Jurkat, Clone E6-1 (cell line): ENCODE measurements at places on chromosomes 5 and 9.
A peak's percentile ranks its signal among the peaks of the same experiment; 100 is the strongest.

DNA sequence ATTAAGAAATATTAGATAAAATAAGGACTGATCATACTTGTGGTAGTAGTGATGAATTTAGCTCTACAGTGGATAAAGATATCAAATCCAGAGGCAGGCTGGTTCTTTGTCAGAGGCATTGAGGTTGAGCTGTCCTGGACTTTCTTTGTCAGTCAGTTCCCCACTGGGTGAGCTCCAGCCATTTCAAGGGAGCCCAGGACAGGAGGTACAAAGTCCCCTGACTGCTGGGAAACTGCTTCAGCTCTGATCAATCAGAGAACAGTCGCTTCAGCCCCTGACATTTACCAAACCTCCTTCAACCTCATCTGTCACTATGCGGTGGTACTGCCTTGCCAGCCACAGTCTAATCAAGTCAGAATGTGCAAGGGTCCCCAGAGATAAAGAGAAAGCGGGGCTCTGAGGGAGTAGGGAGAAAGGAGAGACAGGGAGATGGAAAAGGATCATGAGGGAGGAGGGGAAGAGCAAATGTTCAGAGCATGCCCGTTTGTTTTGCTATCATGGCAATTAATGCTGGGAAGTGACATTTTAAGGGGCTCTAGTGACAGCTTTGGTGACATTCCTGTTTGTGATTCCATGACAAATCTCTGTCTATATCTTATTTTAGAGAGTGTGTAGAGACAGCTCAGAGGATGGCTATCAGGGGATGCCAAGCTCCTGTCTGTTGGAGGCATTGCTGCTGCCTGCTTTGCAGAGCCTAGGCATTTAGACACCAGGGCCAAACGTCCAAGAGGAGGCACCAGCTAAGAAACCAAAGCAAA is 223.2 kb downstream of the ASTN2 start:
- DNase-seq: no peak

DNA sequence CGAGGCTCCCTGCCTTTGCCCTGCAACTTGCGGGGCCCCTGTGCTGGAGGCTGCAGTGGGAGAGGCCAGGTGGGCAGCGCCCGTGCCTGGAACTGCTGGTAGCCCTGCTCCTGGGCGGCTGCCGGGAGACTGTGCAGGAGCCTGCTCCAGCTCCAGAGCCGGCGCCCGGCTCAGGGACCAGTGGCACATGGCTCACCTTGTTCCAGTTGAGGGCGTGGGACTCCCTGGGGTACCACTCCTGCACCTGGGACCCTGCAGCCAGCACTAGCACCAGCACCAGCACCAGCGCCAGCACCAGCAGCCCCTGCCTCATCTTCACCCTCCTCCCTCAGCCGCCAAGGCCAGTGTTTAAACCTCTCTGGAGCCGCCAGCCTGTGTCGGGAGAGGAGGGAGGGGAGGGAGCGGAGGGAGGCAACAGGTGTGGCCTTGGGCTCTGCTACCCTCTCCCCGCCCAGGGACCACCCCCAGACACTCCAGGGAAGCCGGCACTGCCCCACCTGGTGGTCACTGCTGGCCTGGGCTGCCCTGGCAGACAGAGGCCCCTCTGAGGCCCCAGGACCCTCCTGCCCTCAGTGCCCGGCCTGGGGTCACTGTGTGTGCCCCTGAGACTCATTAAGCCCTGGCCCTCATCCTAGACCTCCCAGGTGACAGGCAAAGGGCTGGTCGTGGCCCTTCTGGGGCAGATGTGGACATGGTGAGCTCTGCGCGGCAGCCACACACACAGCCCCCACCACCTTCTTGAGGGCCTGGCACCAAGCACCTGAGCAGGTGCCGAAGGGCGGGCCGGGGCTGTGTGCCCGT is at the start of gene LCN10:
Gene LCN10 (minus strand): TSS at position 350 of the 801 bp plus-strand sequence. CDS start 37 bp downstream, at position 313.
- no peak for DNase-seq

GRCh38 chr5:88875341-88876234 is 7.4 kb downstream of the MEF2C start:
- DNase-seq: no peak

GRCh38 chr9:23554686-23555085 is 271.4 kb downstream of the ELAVL2 start:
- no peak for DNase-seq

- peak; percentile 8 for DNase-seq
Measured at GRCh38 chr5:73783828-73784227, 157.8 kb downstream of the ARHGEF28 start.

DNA sequence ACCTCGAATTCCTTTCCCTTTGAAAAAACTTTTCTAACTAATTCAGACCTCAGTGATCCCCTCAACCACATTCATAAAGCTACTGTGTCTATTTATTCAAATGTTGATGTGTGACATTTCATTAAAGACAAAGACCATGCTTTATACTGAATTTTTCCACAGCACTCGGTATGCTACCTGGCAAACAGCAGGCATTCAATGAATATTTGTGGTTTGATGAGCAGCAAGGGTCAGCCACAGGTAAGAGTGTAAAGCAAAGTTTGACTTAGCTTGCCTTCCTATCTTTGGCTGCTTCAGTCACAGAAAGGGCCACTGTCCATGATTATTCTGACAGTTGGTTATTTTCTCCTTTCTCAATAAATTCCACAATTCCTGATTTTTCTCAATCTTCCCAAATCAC is 5.1 kb upstream of the CDC42SE2 start:
- no peak for DNase-seq

DNA sequence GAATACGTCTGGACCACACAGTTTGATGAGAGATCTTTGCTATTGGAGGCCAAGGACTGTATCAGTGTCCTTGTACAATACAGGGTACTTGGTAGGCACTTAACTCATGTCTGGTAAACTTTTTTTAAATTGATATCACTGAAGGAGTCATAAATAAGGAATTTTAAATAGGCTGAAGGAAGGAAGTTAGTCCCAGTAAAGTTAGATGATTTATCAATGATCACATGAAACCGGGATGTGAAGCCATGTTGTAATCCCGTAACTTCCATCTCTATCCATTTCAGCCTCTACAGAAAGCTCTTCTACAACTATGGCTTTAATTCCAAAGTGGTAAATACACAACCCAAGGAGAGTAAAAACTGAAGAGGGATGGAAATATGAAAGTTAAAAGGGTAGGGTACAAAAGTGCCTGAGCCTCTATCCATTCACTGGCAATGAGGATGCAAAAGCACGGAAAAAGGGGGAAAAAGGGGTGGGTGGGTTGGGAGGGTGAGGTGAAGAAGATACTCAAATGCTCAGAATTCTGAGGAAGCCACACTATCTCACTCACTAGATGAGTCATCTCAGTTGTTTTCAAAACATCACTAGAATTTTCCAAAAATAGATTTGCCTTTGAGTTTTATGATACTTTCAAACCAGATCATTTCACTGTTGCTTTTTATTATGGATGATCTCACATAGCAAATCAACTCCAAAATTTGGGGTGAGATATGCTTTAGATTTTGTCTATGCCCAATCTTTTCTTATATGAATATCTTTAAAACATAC is 1053.5 kb downstream of the NR2F1-AS1 start:
- DNase-seq: no peak

DNA sequence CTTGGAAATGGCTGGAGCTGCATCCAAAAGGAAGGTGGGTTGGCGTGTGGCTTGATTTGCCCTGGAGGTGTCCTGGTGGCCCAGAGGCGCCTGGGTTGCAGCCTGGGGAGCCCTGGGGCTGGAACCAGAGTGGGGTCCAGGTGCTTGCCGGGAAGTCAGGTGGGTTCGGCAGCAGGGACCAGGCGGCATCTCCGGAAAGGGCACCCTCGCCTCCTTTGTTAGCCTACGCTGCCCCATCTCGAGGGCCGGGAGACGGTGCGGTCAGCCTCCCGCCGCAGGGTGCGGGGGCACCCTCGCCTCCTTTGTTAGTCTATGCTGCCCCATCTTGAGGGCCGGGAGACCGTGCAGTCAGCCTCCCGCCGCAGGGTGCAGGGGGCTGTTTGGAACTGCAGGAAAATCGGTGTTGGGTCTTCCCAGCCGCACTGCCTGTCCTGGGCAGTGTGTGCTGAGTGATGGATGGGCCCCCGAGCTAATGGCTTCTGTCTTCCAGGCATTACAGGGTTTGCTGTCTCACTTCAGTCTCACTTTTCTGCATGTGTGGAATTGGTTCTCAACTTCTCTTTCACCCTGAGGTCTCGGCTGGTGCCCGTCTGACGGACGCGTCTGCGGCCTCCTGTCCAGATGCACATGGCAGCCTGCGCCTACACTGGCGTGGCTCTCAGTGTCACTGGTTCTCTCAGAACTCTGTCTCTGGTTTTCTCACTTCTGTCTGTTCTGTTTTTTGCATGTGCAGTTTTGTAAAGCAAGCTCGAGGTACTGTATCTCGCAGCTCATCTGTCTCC is 139.0 kb downstream of the CACNA1B start:
- DNase-seq: no peak

DNA sequence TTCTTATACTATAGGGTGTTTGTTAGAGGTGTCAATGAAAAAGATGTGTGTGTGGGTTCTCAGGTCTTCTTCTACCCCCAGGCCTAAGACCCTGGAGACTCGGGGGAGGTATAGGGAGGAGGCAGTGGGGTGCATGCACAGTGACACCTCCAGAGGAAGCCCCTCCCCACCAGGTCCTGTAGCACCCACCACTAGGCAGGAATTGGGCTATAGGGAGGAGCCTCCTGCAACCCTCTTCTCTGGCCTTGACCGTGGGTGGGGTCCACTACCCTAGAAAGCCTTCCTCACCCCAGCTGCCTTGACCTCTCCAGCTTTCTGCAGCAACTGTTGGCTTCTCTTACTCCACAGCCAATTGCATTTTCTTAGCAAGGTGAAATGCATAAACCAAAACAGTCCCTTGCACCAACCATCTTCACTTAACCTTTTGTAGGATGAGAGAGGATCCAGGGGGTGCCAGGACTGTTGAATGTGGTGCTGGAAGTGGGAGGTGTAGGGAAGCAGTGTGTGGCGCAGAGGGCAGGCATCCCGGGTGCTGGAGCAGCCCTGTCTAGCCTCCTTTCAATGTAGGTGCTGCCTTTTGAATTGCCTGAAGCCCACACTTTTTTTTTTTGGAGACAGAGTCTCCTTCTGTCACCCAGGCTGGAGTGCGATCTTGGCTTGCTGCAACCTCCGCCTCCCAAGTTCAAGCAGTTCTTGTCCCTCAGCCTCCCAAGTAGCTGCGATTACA is 128.5 kb downstream of the RGS3 start:
- DNase-seq: no peak

DNA sequence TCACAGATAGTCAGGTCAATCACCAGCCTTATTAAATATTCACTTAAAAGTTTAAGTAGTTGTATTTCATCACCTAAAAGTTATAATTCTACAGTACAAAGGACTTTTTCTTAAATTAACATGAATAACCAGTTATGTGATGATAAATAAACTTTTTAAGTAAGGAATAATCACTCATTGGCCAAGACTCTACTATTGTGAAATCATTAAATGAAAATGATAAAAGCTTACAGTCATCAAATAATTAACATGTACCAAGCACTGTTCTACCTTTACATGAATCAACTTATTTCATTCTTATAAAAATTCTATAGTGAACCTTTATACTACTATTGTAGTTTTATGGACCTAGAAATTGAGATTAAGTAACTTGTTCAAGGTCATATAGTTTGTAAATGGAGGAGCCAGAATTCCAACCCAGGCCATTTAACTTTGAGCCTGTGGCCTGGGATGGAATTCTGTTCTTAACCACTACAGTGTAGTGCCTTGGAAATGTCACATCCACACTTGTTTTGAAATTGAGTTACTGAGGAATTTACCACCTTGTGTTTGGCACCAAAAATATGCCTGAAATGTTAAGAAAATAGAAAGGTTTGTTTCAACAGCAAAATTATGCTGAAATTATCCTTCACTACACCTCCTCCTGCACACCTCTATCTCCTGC is 32.8 kb upstream of the MSANTD3 start:
- no peak for DNase-seq

DNA sequence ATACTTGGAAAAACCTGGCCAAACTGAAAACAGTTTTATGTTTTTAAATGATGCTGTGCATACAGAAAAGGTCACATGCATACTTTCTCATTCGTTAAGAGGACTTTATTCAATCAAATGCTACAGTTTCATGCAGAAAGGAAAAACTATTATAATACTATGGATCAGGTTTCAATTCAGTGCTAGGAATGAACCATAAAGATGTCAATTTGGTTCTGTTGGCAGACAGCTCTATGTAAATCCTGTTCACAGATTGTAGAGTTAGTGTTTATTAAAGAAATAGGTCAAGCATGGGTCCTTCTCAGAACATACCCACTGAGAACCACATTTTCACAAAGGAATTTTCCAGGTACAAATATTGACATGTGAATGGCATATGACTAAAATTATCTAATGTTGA is 57.1 kb downstream of the RETREG1 start:
- no peak for DNase-seq

- no peak for DNase-seq
Measured at GRCh38 chr5:96113170-96113939, 151.7 kb upstream of the ELL2 start.

DNA sequence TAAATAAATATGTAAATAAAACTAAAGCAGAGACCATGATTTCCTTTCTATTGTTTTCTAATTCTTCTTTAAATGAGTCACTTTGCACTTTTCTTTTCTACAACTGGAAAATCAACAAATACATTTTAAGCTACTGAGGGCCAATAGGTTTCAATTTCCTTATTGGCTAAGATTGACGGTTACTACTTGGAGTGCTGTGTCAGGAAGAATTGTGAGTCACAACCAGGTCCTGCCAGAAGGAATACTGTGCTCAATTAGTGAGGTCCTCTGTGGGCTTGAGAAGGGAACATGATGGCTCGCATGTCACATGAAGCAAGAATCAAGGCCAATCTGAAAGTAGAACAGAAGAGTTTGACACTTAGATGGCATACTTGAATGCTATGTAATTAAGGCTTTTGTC is 110.8 kb downstream of the HMHB1 start:
- no peak for DNase-seq
